Stimulated activated CD8-positive, alpha-beta memory T cell treated with anti-CD3 and anti-CD28 coated beads, Interleukin-7, amount 100 ng/mL, for 1 hour (primary cell): ENCODE measurements at places on chromosomes 6 and 20.

DNA sequence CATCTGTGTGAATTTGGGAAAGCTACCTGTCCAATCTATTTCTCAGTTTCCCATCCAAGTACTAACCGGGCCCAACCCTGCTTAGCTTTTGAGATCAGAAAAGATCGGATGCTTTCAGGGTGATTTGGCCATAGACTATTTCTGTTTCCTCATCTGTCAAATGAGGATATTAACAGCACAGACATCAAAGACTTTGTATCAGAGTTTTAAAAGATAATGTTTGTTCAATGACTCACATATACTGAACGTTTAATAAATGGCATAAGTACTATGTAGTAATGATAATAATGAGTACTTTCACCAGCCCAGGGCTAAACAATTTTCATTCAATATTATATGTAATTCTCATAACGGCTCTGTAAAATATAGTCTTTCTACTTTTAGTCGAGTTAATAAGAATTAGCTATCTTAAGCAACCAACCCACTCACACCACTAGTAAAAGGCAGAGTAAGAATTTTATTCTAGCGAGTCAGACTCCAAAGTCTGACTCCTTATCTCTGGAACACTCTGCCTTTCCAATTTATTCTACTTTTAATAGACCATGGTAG lies 216.5 kb downstream of the ARHGAP18 start:
- DNase-seq: no peak

DNA sequence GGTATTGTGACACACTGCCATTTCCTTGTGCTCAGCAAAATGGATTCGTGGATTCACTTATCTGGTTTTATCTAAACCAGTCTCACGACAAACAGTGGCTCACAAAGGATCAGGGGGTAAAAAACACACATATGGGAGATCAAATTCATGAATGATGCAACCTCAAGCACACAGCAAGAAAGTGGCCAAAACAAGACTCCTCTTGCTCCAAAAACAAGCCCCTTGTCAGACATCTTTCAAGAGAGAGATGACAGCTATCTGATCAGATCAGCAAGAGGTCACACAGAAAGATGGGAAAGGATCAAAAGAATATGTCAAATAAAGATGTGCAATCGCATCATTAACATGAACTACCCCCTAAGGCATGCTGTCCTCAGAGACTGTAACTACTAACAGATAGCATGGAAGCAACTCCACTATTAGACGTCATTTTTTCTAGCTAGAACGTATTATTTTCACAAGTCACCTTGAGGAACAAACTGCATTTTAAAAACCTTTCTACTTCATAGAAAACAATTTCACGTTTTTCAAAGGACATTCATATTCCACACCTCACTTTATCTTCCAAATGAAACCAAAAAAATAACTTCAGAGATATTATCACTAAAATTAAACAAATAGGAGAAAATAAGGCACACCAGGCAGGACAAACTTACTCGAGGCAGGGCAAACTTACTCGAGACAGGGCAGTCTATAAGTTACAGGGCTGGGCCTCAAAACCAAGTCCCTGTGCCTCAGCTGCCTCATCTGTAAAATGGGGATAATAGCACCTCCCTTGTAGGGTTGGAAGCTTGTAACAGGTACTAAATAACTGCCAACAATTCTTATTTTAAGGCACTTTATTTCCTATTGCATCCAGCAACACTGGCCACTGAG lies 122.3 kb downstream of the PREX1 start:
- DNase-seq: no peak

GRCh38 chr6:89353702-89354392 lies 1.3 kb upstream of the UBE2J1 start:
- no peak for DNase-seq

DNA sequence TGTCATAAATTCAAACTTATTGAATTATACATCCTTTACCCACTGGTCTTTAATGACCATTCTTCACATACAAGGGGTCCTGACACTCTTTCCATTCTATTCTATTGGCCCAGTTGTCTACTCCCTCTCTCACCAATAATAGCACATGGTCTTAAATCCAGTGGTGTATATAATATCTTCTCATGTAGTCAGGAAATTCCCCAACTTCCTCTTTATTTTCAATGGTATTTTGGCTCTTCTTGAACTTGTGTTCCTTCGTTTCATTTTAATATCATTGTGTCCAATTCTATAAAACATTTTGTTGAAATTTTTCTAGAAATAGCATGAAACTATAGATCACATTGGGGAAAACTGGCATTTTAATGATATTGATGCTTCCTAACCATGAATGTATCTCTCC lies 36.8 kb downstream of the PSMB9 start:
- DNase-seq: no peak

DNA sequence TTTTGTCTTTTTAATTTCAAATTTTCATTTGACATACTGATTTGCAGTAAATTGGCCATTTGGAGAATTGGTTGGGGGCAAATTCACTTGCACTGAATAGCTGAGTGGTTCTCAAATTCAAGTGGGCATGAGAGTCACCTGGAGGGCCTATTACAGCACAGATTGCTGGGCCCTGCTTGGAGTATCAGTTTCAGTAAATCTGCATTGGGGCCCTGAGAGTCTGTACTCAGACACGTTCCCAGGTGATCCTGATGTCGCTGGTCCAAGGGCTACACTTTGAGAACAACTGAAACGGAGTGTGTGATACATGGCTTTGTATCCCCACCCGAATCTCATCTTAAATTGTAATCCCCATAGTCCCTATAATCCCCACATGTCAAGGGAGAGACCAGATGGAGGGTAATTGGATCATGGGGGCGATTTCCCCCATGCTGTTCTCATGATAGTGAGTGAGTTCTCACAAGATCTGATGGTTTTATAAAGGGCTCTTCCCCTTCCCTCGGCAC lies 115.9 kb downstream of the KLHL32 start:
- no peak for DNase-seq

- DNase-seq: no peak
These were observed 4.5 kb downstream of the TDP2 start for GRCh38 chr6:24662236-24662635.

DNA sequence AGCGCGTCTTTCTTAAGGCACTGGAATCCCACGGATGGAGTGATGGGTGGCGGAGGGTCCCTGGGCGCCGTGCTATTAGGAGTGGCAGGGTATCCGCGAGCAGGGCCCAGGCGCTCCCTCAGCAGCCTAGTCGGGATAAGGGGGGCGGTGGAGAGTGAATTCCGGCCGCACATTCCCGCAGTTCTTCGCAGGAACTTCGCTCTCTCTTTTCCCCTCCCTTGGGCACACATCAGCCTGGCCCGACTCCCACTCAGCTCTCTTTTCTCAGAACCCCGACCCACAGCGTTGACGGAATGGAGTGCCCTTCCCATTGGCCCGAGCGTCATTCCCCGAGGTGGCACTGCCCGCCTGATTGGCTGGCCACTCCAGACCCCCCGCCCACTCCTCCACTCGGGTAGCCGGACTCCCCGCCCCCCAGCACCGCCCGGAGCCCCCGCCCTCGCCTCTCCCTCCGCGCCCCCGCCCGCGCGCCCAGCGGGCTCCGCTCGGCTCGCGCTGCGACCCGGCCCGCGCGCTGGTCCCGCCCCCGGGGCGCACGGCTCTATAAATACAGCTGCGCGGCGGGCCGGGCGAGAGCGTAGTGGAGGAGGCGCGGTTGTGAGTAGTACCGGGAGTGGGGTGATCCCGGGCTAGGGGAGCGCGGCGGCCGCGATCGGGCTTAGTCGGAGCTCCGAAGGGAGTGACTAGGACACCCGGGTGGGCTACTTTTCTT lies at the start of gene ID4:
TSS of gene ID4 (plus strand) at position 572 of the 712 bp plus-strand sequence. CDS start 385 bp downstream, outside the sequence.
- no peak for DNase-seq

DNA sequence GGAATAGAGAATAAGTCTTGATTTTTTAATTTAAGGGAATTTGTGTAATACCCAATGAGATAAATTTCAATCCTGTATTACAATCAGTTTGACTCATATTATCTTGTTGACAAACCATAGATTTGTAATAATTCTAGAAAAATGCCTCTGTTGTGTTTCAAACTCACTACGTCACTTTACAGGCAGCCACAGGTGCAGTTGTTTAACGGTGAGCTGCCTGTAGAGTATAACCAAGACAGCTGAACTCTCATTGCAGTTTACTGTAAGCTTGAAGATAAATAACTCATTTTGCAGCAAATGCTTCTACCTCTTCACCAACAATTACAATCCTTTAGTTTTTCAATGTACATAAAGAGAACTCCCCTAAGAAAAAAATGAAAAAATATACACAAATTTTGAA lies 114.3 kb downstream of the PRKN start:
- DNase-seq: no peak

DNA sequence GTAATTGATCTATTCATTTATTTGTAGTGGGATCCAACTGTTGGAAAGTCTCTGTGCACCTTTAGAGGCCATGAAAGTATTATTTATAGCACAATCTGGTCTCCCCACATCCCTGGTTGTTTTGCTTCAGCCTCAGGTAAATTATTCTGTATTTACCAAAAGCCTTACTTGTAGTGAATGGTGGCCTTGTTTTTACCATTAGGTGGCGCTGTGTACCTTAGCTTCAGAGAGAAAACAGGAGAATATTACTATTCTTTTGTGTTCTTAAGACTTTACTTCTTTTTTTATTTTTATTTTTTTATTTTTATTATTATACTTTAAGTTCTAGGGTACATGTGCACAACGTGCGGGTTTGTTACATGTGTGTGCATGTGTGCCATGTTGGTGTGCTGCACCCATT lies 23.7 kb downstream of the PEX7 start:
- no peak for DNase-seq

- DNase-seq: no peak
These were observed 543.1 kb downstream of the PRKN start for GRCh38 chr6:162184465-162184864.

DNA sequence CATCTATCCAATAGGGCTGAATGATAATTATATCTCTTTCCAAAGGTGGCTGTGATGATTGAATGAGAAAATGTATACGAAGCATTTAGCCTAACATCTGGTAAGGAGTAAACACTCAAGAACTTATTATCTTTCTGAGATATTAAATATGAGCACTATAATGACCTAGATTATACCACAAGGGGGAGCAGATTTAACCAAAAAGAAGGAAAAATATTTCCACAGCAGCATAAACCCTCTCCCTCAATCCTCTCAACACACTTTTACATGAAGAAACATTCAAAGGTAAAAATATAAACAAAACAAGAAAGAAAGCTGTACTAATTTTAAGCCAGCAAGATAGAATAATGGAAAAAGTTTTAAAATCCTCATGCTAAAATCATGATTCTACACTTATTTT lies 68.4 kb downstream of the SHPRH start:
- no peak for DNase-seq

DNA sequence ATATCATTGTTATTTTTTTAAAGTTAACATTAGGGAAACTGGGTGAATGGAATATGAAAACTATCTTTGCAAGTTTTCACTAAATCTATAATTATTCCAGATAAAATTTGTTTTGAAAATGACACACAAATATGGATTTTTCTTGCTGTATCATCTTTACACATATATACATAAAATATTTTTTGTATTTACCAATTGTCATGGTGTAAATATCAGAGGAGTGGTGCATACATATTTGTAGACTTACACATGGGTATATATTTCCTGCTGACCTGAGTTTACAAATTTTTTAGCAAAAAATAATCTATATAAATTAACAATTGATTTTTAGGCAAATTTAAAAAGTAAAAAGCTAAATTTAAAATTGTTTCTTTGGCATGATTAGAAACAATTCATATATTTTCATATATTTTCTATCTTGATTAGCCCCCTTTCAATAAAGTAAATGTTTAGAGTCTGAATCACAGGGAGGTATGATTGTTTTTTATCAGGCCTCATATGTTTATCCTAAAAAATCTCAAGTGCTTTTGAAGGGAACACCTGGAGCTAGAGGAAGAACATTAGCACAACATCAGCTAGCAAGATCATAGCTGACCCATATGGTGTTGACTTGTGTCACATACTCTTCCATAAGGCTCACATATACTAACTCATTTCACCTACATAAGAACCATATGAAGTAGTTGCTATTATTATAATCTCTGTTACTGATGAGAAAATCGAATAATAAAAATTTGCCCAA lies 671.8 kb upstream of the GJE1 start:
- no peak for DNase-seq

DNA sequence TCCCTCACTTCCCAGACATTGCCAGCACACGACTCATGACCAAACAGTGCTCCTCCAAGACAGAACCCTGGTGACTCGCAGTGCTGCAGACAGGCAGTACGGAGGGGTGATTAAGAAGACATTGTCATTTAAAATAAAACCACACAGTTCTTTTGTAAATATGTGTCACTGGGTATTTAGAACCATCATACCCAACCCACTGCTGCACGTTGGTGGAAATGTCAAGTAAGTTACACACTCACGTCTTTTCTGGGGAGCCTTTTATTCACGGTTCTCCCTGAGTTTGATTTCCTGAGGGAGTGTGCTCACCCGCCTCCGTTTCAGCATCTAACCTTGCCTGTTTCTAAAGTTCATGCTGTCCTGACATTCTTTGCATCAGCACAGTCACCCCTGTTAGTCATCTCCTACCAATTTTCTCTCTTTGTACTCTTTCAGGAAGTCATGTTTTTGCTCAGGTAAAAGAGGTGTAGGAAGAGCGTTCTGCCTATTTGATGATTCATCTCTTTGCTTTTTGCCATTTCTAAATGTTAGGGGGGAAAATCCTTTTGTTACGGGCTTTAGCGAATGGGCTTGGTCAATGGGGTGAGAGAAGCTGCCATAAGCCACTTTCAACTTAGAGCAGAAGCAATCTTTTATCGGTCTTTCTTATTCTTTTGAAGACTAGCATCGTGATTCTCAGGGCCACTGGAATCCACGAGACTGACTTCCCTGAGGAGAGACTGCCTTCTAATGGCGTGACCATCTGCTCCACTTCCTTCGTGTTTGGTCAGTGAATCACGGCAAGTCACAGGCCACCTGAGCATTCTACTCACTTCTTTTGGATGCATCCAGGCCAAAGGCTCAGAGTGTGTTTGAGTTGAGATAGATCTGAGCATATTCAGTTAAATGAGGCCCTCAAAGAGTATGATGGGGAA lies 512.8 kb upstream of the JARID2 start:
- no peak for DNase-seq

DNA sequence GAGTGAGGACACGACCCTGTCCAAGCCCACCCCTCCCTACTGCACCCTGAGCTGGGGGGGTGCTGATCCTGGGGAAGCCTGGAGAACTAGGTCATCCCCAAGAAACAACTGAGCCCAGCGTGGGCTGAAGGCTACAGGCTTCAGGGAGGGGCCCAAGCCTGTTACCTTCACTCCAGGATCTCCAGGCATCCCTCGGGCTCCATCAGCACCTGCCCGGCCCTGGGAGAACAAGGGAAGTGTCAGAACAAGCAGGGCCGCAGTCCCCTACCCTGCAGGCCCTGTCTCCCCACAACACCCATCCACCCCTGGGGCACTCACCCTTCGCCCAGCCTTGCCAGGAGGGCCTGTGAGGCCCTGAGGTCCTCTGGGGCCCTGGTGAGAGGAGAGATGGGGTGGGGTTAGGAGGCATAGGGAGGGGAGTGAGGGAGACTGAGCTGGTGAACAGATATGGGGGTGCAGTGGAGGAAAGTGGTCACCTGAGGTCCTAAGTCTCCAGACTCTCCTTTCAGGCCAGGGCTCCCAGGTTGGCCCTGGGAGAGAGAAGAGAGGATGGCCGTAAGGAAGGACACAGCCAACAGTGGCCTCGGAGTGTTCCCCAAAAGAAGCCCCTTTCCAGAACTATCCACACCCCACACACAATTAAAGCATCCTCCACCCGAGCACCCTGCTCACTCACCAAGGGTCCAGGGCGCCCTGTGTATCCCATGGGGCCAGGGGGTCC lies 13.4 kb downstream of the COL11A2 start:
- no peak for DNase-seq

GRCh38 chr20:13510837-13511488 lies 127.8 kb downstream of the TASP1 start:
- no peak for DNase-seq
